Thoracic aorta (tissue), 2 donors: ENCODE measurements at places on chromosomes 12 and 14. TPM values are rescaled to one million over a fixed set of nuclear protein-coding genes. Genes with fewer than 3 reads are reported as not detected.

The CFAP73 gene
- total RNA-seq: not detected

The WNT5B gene
- 2.3 TPM for total RNA-seq

The MARCHF9 gene
- 8.8 TPM for total RNA-seq

The OASL gene
- total RNA-seq: 3.1 TPM

The KCNC2 gene
- total RNA-seq: not detected

The CEBPE gene
- not detected for total RNA-seq

The CLEC4A gene
- total RNA-seq: 4.2 TPM

The ZNF705A gene
- not detected for total RNA-seq

The TMEM132D gene
- total RNA-seq: not detected

The SLC38A6 gene
- total RNA-seq: 25.6 TPM

The INHBC gene
- not detected for total RNA-seq

The CKB gene
- 159 TPM for total RNA-seq

The TDRD9 gene
- not detected for total RNA-seq

The SLC6A15 gene
- total RNA-seq: 1.1 TPM

The KITLG gene
- 19.4 TPM for total RNA-seq

The POTEG gene
- not detected for total RNA-seq

The HOXC6 gene
- not detected for total RNA-seq

The TRAFD1 gene
- total RNA-seq: 43.7 TPM

The SLC25A21 gene
- total RNA-seq: not detected

The RARG gene
- total RNA-seq: 37.5 TPM

The TMEM63C gene
- total RNA-seq: not detected

The AMDHD1 gene
- not detected for total RNA-seq

The SLC7A8 gene
- total RNA-seq: 28.0 TPM

The DAO gene
- not detected for total RNA-seq

The MLXIP gene
- 35.5 TPM for total RNA-seq

The KLHL33 gene
- 0.14 TPM for total RNA-seq

The A2ML1 gene
- total RNA-seq: not detected

The MAP1LC3B2 gene
- total RNA-seq: 1.5 TPM

The LRRIQ1 gene
- 0.42 TPM for total RNA-seq

The NEDD1 gene
- 11.5 TPM for total RNA-seq

The SDR9C7 gene
- 0.27 TPM for total RNA-seq

The GAS2L3 gene
- 12.8 TPM for total RNA-seq

The NRIP2 gene
- 8.1 TPM for total RNA-seq

The OR4E1 gene
- total RNA-seq: not detected

The KIF26A gene
- total RNA-seq: 2.0 TPM

The SLC39A2 gene
- total RNA-seq: not detected

The SSTR1 gene
- total RNA-seq: 0.85 TPM

The BCL2L2 gene
- total RNA-seq: 74.4 TPM

The FSCB gene
- 1.2 TPM for total RNA-seq

The WDR89 gene
- 9.0 TPM for total RNA-seq

The C1QL4 gene
- not detected for total RNA-seq

The ASCL4 gene
- not detected for total RNA-seq

The SLC5A8 gene
- total RNA-seq: not detected

The ZDHHC22 gene
- not detected for total RNA-seq

The TAS2R8 gene
- not detected for total RNA-seq

The MANSC1 gene
- total RNA-seq: 38.1 TPM

The NPAS3 gene
- not detected for total RNA-seq

The SYT1 gene
- 1.3 TPM for total RNA-seq

The KRT79 gene
- not detected for total RNA-seq

The PRKCH gene
- total RNA-seq: 73.6 TPM

The P2RX2 gene
- not detected for total RNA-seq

The MGP gene
- 6,234 TPM for total RNA-seq

The SRRM4 gene
- 0.21 TPM for total RNA-seq
